Upper lobe of left lung (tissue), 6 donors: ENCODE measurements at places on chromosomes 7 and 10. TPM values are rescaled to one million over a fixed set of nuclear protein-coding genes. Genes with fewer than 3 reads are reported as not detected.

PHKG1 gene
- total RNA-seq = 0.30 TPM

- H3K4me3 ChIP-seq = no peak overlapping the region
- no peaks in the 10 kb centered on the region for H3K27me3 ChIP-seq
- no peaks in the 10 kb centered on the region for H3K36me3 ChIP-seq
- no peak for DNase-seq
- no peaks in the 10 kb centered on the region for H3K4me1 ChIP-seq
Observed at GRCh38 chr7:142002179-142002578, 6.5 kb downstream of the MGAM start.

GRCh38 chr10:100020886-100021253 is 11.1 kb upstream of the DNMBP start:
- no peak overlapping the region for H3K4me3 ChIP-seq
- H3K27me3 ChIP-seq = no peaks in the 10 kb centered on the region
- peak; percentile 62 for DNase-seq
- H3K27ac ChIP-seq = no peak overlapping the region

DNA sequence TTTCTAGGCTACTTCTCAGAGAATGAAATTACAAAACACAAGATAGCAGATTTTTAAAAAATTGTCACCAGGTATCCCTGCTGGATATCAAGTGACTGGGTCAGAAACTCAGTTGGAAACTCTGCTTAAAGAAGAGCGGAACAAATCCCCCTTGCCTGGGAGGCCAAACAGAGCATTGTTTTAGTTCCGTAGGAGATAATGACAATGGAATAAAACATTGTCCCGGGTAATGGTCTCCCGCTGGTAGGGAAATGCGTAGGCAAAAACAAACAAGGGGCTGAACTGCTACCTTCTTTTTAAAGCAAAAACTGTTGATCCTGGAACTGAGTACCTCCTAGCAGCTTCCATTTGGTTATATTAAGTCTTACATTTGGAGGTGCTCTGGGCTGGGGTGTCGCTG is 21.3 kb upstream of the VAX1 start:
- H3K36me3 ChIP-seq = no peaks in the 10 kb centered on the region
- H3K4me1 ChIP-seq = peaks cover 17% of the 10 kb centered on the region
- H3K4me3 ChIP-seq = no peak overlapping the region
- H3K27me3 ChIP-seq = peaks cover 42% of the 10 kb centered on the region
- no peak for DNase-seq

DNA sequence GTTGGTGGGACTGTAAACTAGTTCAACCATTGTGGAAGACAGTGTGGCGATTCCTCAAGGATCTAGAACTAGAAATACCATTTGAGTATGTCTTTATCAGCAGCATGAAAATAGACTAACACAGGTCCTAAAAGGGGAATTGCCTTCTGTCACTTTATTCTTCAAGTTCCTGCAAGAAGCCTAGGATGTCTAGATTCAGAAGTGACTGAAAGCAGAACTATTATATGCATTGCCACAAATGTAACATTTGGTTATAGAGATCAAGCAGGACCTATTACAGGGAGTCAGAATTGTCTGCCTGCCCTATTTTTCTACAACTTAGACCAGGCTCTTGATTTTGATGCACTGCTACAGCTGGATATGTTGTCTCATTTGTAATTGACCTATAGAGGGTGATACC is 364.7 kb downstream of the SORCS1 start:
- H3K36me3 ChIP-seq = no peaks in the 10 kb centered on the region
- no peak for DNase-seq
- H3K27ac ChIP-seq = no peak overlapping the region
- H3K4me3 ChIP-seq = no peak overlapping the region
